Stimulated activated CD8-positive, alpha-beta memory T cell treated with anti-CD3 and anti-CD28 coated beads, Interleukin-2, amount 100 ng/mL, for 1 hour (primary cell): ENCODE measurements at places on chromosomes 11 and 22.

GRCh38 chr11:48017831-48018527, 37.6 kb downstream of the PTPRJ start:
- no peak for DNase-seq

- no peak for DNase-seq
Measured at GRCh38 chr11:9461760-9462134, 935 bp downstream of the ZNF143 start.

- DNase-seq = no peak
Measured at GRCh38 chr11:126059238-126059781, 3.4 kb downstream of the CDON start.

DNA sequence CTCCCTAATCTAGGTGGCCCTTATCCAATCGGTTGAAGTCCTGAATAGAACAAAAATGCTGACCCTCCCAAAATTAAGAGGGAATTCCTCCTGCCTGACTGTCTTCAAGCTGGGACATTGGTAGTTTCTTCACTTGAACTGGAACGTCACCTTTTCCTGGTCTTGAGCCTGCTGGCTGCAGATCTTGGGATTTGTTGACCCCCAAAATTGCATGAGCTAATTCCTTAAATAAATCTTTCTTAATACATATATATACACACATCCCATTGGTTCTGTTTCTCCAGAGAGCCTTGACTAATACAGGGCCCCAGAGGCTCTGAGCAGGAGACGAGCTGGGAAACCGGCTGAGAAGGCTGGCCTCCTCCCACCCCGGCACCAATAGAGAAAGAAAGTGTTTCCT, 46.2 kb downstream of the TRIM29 start:
- DNase-seq = no peak

- DNase-seq = no peak
Measured at GRCh38 chr22:27226666-27227065, 569.3 kb downstream of the MIAT start.

DNA sequence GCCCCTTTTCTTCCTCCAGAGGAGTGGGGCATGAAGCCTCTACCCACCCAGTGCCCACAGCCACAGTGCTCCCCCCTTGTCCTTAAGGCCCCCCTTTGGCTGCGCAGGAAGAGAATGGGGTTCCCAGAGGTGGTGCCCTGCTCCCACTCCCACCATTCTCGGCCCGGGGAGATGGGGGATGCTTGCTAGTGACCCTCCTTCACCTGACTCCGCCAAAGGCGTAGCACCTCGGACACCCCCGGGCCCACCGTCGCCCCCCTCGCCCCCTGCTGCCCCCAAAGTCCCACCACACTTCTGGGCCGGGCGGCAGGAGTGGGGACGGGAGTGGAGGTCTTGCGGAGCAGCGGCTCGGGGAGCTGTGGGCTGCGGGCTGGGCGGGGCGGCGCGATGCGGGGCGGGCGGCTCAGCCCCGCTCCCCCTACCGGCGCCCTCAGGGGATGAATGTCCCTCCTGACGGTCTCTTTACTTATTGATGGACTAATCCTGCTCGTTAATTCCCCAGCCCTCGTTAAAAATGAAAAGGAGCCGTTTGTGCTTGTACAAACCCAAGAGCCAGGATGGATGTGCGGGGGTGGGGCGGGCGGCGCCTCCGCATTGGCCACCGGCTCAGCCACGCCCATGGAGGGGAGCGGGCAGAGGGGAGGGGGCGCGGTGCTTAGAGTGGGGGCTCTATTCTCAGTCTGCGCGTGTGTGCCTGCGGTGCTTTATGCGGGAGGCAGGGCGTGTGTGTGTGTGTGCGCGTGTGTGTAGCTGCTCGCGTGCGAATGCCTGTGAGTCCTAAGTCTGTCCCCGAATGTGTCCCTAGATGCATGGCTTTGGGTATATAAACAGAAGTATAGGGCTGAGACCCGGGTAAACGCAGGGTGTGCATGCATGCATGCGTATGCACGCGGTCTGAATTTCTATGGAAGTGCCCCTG, 25.6 kb downstream of the SYT7 start:
- DNase-seq = no peak

GRCh38 chr11:79503028-79503427, 62.2 kb upstream of the TENM4 start:
- DNase-seq = no peak

GRCh38 chr11:9754010-9754471, 90.2 kb downstream of the SWAP70 start:
- no peak for DNase-seq

- DNase-seq = no peak
Measured at GRCh38 chr11:69057801-69058200, 9.1 kb downstream of the TPCN2 start.

DNA sequence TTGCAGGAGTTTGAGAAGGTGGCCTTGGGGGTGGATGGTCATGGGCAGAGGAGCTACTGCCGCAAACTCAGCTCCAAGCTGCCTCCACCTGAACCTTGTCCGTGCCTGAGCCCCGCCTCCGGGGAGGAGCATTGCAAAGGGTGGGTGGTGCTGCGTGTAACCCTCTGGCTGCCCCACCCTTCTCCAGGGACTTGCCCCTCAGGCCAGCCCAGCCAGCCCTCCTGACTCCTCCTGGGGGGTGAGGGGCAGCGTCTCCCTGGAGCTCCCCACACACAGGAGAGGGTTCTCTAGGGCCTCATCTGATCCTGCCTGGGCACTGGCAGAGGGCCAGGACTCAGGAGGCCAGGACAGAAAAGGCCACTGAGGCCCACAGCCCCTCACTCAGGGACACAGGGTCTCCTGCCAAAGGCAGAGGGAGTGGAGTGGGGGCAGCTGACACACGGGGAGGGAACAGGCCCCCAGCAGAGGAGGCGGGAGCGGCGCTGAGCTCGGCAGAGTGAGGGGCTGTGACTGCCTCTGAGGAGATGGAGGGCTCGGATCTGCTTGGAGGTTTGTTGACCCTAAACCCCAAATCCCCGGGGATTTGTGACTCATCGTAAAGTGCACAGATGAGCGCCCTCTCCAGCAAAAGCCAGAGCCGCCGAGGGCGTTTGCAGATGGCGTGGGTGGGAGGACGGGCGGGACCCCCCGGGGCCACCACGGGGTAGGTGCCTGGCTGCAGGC, 12.8 kb downstream of the BRSK2 start:
- DNase-seq = no peak

DNA sequence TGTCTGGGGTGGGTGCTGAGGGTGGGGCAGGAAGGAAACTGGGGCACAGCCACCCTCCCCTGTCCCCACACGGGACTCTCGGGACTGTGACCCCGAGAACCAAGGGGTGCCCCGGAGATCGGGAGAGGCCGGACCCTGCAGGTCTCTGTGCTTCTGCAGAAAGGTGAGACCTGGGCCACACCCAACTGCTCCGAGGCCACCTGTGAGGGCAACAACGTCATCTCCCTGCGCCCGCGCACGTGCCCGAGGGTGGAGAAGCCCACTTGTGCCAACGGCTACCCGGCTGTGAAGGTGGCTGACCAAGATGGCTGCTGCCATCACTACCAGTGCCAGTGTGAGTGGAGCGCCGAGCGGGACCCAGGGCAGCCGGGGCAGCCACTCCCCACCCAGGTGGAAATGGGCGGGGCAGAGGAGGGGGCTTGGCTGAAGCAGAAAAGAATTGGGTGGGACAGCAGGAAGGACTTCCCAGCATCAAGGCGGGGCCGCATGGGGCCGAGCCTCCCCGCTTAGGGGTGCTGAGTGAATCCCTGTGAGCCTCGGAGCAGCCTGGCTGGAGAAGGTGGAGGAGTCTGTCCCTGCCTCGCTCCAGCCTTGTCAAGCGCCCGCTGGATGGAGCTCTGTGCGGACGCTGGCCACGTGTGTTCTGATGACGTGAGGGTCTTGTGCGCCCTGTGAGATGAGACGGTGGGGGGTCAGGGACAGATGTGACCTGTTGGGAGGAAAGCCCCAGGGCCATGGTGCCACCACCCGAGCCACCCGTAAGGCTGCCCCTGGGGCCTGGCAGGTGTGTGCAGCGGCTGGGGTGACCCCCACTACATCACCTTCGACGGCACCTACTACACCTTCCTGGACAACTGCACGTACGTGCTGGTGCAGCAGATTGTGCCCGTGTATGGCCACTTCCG, 29.3 kb upstream of the MUC5B start:
- no peak for DNase-seq

- no peak for DNase-seq
Measured at GRCh38 chr11:66910669-66911068, 47.5 kb downstream of the PC start.

DNA sequence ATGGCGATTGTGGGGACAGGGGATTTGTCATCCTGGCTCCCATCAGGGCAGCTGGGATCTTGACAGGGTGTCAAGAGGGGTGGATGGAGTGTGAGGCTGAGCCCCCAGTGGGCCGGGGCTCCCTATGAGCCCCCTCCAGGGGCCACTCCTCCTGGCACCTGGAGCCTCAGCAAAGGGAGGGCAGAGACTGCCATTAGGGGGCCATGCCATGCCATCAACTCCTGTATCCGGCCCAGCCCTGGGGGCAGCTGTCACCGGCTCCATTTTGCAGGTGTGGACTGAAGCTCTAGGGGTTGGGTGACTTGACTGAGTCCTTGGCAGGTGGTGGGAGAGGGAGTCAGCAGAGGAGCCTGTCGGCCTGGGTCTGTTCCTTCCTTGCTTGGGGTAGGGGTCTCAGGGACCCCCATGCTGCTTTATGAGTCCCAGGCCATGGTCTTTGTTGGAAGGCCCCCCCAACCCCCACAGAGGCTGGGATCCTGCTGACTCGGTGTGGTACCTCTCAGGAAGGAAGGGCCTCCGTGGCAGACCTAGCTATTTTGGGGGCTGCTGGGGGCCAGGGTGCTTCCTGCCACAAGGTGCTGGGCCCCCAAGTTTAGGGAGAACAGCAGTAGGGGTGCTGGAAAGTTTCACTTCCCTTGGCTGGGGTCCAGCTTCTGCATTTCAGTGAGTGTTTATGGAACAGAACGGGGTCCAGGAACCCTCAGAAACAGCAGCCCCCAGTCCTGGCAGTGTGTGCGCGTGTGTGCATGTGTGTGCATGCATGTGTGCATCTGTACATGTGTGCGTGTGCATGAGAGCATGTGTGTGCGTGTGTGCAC, 1.5 kb downstream of the ACY3 start:
- DNase-seq = no peak

DNA sequence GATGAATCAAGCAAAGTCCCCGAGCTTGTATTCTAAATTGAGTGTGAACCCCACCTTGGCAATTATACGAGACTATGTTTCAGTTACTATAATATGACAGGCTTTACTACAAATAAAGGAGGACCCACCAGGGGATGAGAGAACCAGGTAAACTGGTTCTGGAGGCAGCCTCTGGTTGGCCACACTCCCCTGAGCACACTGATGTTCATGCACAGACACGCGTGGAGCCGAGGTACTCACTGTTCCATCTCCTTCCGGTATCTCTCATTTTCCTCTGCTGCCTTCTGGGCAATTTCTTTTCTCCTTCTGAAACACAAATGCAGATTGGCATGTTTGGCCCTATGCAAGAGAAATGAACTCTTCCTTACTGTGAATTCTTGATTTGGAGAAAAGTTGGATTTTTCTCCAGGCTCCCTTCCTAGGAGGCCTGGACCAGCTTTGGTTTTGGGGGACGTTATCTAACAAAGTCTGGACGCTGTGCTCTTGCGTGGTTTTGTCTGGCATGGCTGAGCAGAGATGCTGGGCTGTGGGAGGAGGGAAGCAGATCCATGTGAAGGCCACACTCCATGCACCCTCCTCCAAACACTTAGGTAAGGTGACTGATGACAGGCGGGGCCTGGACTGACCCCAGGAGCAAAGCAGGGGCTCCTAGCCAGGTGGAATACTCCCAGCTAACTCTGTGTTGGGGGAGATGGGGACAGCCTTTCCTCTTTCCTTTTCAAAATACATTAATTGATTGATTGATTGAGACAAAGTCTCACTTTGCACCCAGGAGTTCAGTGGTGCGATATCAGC, 22.9 kb downstream of the USH1C start:
- no peak for DNase-seq

DNA sequence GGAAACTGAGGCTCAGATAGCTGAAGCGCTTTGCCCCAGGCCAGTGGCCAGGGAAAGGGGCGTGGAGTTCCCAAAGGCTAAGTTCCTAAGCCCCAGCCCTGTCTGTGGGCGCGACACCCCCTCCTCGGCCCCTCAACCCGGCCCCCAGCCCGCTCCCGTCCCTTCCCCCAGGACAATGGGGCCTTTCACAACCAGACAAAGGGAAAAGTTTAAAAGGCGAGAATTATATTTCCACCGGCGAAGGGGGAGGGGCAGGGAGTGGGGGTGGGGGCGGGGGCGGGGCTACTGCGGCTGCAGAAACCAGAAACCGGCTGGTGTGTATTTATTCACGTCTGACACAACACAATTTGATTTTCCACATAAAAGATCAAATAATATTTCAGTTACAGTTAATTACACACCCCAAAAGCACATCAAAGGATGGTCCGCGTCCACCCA, 192.1 kb downstream of the MN1 start:
- DNase-seq = no peak

- DNase-seq = no peak
Measured at GRCh38 chr22:45205276-45205925, 35.3 kb downstream of the KIAA0930 start.

- no peak for DNase-seq
Measured at GRCh38 chr11:108223348-108224149, 682 bp downstream of the ATM start.

GRCh38 chr22:27867953-27868731, 50.9 kb downstream of the PITPNB start:
- DNase-seq = no peak

DNA sequence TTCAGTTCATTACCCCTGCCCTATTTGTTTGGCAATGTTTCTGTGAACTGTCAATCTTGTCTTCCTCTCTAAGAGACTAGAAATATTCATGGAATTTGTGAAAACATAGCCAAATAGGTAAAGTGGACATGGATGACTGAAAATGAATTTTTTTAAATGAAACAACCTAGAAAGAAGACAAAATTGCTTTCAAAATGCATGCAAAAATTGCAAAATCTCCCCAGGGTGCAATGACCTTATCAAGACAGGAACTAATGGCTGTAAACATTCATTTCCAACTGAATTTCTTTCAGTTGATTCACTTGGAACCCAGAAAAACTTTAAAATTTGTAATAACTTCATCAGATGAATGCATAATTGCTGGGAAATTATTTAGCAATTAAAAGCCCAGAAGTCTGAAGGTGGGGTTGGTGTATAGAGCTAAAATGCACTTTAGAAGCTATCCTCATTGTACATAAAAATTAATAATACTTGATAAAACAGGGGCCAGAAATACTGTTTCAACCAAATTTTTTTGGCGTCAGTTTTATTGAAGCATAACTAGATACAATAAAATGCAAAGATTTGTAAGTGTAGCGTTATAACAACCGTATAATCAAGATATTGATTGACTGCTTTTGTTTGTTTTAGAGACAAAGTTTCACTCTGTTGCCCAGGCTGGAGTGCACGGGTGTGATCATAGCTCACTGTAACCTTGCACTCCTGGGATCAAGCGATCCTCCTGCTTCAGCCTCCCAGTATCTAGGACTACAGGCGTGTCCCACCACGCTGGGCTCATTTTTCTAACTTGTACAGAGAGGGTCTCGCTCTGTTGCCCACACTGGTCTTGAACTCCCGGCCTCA, 27.6 kb upstream of the SLC35C1 start:
- no peak for DNase-seq

- DNase-seq = no peak
Measured at GRCh38 chr11:123161376-123162030, 33.5 kb downstream of the CLMP start.
